Bronchial epithelial cell (primary cell): ENCODE measurements at places on chromosomes 7 and 10. TPM values are rescaled to one million over a fixed set of nuclear protein-coding genes. Genes with fewer than 3 reads are reported as not detected.

Gene SLC26A3
- total RNA-seq, result not detected in 2 replicates

Gene LRRN3
- total RNA-seq, result not detected in 2 replicates

Gene PNLIP
- total RNA-seq, result under 0.01 TPM in 2 replicates

Gene TMEM140
- 0.51 and 0.53 TPM in 2 replicates for total RNA-seq

Gene ANXA8
- 79.4 and 176 TPM in 2 replicates for total RNA-seq

- DNase-seq, result no peak
Measured at GRCh38 chr7:47710201-47710935, 128.5 kb upstream of the TNS3 start.

- no peak for DNase-seq
Measured at GRCh38 chr7:134996097-134996550, 9.8 kb downstream of the AGBL3 start.

- no peak for DNase-seq
Measured at GRCh38 chr10:128518000-128518399, 391.8 kb upstream of the MKI67 start.

- DNase-seq, result peak; percentile 56
Measured at GRCh38 chr7:155824227-155824886, 12.1 kb upstream of the SHH start.

GRCh38 chr7:26658389-26659084 is 205.9 kb downstream of the SKAP2 start:
- no peak for DNase-seq

DNA sequence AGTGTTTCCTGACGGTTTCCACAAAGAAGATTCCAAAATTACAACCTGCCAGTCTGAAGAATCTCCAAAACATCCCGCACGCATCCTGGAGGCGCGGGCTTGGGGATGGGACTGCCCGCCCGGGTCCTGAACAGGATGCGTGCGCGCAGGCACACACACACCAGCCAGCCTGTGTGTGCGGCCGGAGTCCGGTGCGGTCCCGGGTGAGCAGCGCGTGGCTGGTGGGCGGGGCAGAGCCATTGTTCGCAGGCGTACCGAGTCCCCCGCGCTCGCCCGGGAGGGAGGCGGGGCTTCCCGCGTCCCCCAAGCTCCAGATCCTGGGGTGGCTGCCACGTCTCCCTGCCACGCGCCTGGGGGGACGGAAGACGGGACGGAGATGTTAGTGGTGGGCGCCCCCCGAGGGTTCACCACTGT is 675 bp upstream of the SCD start:
- peak; percentile 52 for DNase-seq

DNA sequence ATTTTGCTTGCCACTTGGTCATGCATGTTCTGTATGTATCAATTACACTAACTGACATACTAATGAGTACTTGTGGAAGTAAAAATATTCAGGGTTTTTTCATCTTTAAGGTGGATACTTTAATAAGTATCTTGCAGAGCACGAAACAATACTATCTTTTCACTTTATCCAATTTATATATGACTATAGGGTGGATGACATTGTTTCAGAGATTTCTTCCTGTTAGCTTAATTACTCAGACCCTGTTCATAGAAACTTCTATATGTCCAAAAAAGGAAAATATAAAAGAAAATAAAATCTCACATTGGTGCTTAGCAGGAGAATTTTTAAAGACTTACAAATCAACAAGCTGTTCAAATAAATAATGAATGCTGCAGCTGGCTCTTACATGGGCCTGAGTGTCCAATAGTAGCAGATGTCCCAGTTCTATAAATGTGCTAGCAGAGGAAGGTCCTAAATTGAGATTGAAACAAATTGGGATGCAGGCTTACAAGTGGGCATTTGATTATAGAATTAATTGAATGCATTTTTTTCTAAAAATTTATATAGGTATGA is 91.5 kb upstream of the THSD7A start:
- DNase-seq, result no peak

DNA sequence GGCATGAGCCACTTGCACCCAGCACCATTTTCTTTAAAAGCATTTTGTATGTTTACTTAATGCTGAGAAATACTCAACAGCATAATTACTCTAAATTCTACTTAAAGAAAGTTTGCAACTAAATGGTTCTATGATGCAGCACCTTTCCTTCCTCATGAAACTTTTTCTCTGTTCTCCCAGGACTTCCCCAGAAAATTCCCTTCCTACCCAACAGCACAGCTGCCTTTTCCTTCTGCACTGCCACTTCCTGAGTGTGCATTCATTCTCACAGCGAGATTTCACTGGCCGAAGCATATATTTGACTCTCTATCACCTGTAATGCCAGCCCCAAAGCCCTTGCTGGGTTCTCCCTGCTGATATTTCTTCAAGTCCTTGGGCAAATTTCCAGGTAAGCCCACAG is 41.5 kb upstream of the DGKI start:
- no peak for DNase-seq

DNA sequence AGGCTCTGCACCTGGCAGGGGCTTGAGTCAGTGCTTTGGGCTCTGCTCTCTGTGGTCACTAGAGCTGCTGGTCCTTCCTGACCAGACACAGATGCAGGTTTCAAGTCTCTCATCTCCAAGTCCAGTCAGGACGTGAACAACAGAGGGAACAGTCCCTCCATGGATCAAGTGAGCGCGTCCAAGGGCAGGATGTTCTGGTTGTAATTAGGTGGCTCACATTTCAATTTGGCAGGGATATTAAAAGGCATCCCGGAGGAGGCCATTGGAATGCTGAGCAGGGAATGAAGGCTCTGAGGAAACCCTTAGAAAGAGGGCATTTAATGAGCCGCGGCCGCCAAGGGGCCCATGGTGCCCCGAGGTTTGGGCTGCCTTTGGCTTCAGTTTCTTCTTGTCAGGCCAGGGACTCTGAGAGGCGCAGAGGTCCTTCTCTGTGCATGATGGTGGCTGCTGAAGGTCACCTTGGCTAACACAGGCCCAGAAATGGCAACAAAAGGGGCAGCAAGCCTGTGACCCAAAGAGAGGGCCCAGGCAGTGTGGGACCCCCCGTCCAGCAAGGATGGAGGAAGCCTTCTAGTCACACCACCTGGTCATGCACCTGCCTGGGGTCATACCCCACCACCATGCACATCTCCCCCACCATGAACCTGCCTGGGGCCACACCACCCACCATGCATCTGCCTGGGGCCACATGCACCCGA is 30.7 kb upstream of the INPP5A start:
- DNase-seq, result no peak

GRCh38 chr7:114085592-114086501 is 167.0 kb upstream of the PPP1R3A start:
- DNase-seq, result peak; percentile 82

DNA sequence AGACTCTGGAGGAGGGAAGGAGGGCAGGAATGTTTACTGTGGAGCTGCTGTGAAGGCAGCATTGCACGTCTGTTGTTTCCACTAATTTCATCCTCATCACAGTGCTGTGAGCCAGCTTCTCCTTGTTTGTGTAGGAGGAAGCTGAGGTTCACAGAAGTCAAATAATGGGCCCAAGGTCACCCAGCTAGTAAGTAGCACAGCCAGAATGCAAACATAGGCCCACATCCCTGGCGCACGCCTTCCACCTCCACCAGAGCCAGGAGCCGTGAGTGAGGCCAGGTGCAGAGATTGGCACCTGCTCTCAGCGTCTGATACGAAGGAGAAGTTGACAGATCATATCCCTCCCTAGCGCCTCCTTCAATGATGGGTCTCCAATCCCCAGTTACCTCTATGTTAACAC is 93.6 kb downstream of the HTR5A start:
- DNase-seq, result no peak

DNA sequence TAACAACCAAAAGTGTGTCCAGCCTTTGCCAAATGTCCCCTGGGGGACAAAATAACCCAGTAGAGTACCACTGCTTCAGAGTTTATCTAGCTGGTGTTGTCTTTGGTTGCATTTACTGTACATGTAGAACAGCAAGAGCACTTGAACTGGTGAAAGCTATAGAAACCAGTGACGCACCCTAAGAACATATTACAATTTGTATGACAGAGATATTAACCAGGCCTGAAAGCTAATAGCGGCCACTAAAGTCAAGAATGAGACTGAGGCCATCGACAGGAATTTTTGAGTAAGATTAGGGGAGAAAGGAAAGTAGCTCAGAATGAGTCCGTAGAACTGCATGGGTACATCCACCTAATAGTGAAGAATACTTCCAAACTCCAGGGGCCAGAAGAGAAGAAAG is 236.2 kb downstream of the MTERF1 start:
- DNase-seq, result no peak

- DNase-seq, result peak; percentile 39
Measured at GRCh38 chr7:116527521-116527920, 2.7 kb downstream of the CAV1 start.

GRCh38 chr7:101915000-101915399 is 97.6 kb downstream of the CUX1 start:
- DNase-seq, result no peak

DNA sequence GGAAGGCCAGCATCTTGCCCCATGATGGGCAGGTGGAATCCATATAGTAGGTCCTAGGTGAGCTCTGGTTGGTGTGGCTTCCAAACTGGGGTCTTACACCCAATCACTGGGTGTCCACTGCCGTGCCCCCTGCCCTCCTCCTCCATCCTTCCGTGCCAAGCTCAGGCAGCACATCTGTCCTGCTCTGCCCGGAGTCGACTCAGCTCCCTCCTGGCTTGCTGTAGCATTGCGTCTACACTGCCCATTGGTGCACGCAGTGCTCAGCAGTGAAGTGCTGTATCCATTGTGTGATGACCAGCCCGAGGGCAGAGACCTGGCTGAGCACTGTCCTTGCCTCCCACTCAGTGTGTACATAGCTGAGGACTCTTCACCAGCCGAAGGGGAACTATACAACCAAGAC is 148.4 kb downstream of the ADAM12 start:
- no peak for DNase-seq
